Renal cortical epithelial cell (primary cell): ENCODE measurements at places on chromosomes 13 and 19.
A peak's percentile ranks its signal among the peaks of the same experiment; 100 is the strongest.

- no peak for DNase-seq
Observed at GRCh38 chr13:109983447-109983846, 197.1 kb upstream of the IRS2 start.

DNA sequence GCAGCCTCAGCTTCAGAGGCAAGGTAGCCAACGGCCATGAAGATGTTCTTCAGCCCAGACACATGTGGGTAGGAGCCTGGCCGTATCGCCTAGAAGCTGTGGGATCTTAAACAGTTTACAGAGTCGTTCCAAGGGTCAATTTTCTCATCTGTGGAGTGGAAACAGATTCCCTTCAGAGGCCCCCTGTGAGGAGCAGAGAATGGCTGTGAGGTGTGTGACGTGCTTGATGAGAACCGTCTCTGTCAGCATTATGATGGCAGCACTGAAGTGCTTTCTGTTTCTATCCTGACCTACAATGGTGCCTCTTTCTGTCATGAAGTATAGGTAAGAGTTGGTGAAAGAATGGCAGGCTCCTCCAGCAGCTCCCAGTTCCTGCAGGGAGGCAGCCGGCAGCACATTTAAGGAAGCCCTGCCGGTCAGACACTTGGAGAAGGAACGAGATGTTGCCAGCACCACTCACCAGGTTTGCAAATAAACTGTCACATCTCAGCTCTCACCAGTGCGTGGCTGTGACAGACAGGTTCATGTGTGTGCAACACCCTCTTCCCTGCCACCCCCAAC is 277.3 kb downstream of the FOXO1 start:
- DNase-seq: no peak

DNA sequence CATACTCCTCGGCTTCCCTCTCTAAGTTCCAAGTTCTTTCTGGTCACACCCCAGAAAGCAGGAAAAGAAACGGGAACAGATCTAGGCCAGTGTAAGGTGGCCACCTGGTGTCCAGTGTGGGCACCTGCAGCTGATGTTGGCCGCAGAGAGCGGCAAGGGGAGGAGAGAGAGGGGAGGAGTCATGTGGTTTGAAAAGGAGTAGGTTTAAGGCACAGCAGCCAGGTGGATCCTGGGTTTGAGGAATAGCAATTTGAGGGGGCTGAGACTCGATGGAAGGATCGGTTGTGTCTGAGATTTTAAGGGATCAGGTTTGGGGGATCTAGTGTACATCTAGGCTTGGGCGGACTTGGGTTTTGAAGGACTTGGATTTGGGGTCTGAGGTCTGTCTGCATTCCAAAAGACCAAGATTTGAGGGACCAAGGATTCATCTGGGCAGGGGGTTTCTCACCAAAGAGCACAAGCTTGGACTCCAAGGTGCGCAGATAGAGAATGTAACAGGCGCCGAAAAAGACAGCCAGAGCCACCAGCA is 1.2 kb downstream of the RABAC1 start:
- DNase-seq: peak; percentile 87

- no peak for DNase-seq
Observed at GRCh38 chr13:27965740-27966640, 3.1 kb downstream of the CDX2 start.

- DNase-seq: peak; percentile 99
Observed at GRCh38 chr19:44891016-44891882, at the start of gene TOMM40. TOMM40 (plus strand) TSS chr19:44891254; CDS start chr19:44891416, 162 bp downstream.

DNA sequence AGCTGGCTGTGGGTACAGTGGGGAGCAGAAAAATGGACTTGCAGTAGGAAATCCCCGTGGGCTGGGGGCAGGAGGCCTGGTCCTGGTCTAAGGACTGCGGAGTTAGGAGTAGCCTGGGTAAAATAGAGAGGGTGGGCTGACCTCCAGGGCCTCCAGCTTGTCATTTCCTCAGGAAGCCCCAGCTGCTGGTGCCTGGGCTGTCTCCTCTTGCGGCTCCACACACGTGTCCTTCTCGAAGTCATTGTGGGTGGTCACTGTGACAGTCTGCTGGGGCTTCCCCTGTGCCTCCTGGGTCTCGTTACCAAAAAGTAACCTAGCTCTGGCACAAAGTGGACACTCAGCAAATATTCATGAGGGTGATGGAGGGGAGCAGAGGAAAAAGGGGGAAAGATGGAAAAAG is 259.7 kb downstream of the FGF9 start:
- DNase-seq: no peak

DNA sequence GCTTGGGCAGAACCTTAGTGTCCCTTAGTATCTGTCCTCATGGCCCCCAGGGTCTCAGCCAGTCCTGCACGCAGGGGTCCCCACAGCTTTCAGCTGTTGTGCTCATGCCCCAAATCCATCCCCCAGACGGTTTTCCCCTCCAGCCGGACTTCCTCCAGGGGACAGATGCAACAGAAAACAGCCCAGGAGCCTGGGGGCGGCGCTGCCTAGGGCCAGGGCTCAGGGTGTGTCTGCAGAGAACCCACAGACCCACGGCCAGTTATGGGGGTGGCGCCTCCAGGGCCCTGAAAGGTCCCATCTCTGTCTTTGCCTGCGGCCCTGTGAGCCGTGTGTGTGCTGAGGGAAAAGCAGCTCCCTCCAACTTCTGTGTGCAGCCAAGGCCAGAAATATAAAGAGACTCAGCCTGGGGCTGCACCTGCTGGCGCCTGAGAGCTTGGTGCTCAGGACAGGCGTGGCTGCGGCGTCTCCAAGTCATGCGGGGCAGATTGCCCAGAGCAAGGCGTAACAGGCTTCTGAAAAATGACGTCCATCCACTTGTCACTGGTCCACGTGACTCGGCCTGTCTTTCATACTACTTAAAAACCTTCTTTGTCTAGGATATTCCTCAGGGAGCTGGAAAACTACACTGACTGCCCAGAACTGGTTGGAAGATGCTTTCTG is 22.1 kb upstream of the F7 start:
- DNase-seq: no peak

- no peak for DNase-seq
Observed at GRCh38 chr13:99418843-99419140, 82.5 kb upstream of the TM9SF2 start.

- no peak for DNase-seq
Observed at GRCh38 chr13:28494504-28494777, 487 bp downstream of the FLT1 start.

DNA sequence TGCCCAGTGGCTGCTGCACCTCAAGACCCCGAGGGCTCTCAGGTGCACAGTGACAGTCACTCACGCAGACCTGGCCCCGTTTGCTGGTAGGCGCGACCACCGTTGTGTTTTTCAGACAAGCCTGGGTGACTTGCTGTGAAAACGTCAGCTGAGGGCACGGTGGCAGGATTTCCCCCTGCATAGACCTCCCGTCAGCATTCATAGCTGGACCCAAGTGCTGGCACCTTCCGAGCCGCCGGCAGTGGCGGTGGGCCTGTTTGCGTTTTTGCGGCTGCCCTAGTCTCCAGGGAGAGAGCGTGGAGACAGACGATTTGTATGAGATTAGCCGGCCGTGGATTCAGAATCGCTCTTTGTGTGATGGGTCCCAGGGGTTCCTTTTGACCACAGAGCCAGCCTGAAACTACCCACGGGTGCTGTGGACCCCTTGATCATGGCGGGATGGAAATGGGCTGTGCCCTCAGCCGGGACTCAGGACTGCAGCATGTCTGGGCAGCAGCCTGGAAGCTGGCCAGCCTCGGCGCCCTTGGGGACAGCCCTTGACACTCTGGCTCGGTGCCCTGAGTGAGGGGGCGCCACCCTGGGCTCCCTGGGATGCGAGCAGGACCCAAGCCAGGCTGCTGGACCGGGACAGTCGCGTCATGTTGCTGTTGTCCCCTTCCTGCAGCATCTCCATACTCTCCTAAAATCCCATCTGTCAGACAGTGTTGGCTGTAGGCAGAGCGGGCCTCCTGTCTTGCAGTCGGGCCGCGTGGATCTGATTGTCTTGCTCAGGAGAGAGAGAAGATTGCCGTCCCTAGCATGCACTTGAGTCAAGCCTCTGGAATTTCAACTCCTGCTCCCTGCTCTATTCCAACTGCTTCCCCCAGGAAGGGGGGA is 8.6 kb downstream of the KDM4B start:
- peak; percentile 25 for DNase-seq

GRCh38 chr13:27918041-27918917 is 1.5 kb upstream of the PDX1 start:
- no peak for DNase-seq

DNA sequence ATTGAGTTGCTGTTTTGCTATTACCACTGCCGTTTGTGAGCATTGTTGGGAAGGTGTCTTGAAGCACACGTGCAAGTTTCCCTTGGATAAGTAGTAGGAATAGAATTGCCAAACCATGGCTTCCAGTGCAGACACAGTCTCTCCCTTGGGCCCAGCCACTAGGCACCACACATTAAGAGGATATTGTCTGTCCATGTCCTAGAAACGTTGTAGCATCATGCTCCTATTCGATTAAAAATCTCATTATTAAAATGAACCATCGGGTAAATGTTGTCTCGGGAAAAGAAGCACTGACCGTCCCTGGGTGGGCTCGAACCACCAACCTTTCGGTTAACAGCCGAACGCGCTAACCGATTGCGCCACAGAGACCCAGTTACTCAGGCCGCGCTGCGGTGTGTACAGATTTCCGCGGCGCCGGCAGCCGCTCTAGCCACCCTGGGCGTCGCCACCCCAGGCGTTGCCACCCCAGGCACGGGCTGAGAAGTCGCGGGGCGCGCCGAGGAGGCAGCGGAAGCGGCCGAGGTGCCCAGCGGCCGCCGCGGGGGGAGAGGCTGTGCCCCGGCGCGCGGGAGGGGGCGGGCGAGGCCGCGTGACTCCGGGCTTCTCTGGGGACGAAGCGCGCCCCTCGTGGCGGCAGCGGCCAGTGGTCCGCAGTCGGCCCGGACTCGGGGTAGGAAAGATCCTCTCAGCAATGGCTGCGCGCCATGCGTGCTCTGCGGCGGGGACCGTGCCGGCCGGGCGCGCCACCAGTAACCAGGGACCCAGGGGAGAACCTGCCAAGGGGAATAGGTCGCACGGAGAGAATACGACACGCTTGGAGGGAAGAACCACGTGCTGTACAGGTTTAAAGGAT is 56.2 kb downstream of the USPL1 start:
- peak; percentile 55 for DNase-seq

- DNase-seq: no peak
Observed at GRCh38 chr13:41503356-41503755, 46.0 kb downstream of the RGCC start.
